ENCODE measurements at places on chromosomes 3 and 15.
A peak's percentile ranks its signal among the peaks of the same experiment; 100 is the strongest.

DNA sequence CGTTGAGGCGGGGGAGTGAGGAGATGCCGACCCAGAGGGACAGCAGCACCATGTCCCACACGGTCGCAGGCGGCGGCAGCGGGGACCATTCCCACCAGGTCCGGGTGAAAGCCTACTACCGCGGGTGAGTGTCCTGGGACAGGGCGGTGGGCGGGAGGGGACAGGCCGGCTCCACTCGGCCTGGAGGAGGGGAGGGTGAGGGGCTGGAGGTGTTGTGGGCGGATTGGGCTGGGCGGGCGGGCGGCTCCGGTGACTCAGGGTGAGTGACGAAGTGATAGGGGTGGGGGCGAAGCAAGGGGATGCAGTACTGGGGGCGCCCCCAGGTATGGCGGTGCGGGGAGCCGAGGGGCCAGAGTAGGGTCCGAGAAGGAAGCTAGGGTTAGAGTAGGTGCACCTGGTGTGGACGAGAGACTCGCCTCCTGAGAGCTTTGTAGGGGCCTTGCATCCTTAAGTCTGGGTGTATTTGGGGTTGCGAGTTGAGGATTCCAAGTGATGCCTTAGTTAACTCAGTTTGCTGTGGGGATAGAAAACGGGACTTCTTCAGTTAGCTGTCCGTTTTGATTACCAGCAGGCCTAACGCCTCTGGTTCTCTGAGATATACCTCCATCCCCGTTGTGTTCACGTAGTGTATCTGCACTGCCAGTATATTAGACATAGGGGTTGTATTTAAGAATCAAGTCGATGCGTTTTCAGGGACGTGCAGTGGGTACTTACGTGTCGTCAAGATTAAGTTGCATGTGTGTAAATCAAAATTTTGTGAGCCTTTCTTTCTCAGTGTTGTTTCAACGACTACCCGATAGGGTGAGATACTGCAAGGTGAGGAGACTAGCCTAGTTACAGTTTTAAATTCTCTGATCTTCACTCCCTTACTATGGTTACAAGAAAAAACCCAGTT lies 670 bp downstream of the PRKCI start:
- peak; percentile 2 for DNase-seq

DNA sequence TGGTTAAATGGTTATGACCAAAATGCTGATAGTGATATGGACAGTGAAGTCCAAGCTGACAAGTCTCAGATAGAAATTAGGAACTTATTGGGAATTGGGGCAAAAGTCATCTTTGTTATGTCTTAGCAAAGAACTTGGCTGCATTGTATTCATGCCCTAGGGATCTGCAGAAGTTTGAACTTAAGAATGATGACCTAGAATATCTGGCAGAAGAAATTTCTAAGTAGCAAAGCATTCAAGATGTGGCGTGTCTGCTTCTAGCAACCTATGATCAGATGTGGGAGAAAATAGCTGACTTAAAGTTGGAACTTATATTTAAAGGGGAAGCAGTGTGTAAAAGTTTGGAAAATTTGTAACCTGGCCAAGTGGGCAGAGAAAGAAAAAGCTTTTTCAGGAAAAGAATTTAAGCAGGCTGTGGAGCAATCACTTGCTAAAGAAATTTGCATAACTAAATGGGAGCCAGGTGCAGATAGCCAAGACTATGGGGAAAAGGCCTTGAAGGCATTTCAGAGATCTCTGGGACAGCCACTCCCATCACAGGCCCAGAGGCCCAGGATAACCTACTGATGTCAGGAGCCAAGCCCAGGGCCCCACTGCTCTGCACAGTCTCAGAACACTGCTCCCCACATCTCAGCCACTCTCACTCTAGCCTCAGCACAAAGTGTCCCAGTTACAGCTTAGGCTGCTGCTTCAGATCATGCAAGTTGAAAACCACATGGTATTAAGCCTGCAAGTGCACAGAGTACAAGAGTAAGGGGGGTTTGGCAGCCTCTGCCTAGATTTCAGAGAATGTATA lies 147.8 kb upstream of the TGFBR2 start:
- no peak for DNase-seq

- DNase-seq, result no peak
Measured at GRCh38 chr3:54781728-54782127, 146.1 kb downstream of the LRTM1 start.

GRCh38 chr3:104214937-104215336 lies 1151.8 kb upstream of the ALCAM start:
- DNase-seq, result no peak

GRCh38 chr3:149941946-149942345 lies 28.7 kb downstream of the PFN2 start:
- no peak for DNase-seq

GRCh38 chr15:95624100-95624499 lies 706.4 kb upstream of the NR2F2 start:
- no peak for DNase-seq

- no peak for DNase-seq
Measured at GRCh38 chr3:131540821-131541220, 38.0 kb upstream of the MRPL3 start.

GRCh38 chr3:100891033-100891432 lies 102.2 kb downstream of the ABI3BP start:
- DNase-seq, result no peak

DNA sequence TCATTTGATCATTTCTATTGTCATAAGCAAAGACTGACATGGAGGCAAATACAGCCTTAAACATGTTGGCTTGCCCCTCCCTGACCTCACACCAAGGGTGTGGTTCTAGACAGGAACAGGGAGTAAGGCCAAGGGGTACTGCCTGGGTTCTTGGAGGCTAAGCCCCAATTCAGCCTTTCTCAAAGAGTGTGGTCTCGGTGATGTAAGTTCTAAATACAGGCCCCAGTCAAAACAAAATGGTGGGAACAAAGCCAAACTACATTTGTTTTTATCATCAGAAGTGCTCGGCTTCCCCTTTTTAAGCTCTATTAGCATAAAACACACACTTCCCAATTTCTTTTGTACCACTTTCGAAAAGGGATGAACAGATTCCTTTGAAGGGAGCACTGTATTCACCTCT lies 129.5 kb downstream of the ATP8B4 start:
- DNase-seq, result no peak

DNA sequence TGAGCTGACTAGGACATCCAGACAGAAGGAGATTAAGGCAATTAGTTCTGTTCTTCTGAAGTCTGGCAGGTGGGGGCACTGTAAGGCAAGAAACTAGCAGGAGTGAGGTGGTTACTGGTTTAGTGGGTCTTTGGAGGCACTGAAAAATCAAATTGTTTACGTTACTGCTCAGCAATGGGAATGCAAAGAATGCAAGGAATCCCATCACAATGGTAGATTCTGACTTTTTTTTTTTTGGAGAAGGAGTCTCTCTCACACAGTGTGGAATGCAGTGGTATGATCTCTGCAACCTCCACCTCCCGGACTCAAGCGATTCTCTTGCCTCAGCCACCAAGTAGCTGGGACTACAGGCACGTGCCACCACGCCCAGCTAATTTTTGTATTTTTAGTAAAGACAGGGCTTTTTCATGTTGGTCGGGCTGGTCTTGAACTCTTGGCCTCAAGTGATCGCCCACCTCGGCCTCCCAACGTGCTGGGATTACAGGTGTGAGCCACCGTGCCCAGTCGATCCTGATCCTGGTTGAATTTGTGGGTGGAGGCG lies 16.4 kb downstream of the FAM107A start:
- DNase-seq, result no peak

- no peak for DNase-seq
Measured at GRCh38 chr3:65548848-65549625, 489.7 kb downstream of the MAGI1 start.

- no peak for DNase-seq
Measured at GRCh38 chr15:89363770-89364169, 29.1 kb upstream of the POLG start.

GRCh38 chr3:160478338-160478737 lies 28.8 kb upstream of the TRIM59 start:
- DNase-seq, result no peak

DNA sequence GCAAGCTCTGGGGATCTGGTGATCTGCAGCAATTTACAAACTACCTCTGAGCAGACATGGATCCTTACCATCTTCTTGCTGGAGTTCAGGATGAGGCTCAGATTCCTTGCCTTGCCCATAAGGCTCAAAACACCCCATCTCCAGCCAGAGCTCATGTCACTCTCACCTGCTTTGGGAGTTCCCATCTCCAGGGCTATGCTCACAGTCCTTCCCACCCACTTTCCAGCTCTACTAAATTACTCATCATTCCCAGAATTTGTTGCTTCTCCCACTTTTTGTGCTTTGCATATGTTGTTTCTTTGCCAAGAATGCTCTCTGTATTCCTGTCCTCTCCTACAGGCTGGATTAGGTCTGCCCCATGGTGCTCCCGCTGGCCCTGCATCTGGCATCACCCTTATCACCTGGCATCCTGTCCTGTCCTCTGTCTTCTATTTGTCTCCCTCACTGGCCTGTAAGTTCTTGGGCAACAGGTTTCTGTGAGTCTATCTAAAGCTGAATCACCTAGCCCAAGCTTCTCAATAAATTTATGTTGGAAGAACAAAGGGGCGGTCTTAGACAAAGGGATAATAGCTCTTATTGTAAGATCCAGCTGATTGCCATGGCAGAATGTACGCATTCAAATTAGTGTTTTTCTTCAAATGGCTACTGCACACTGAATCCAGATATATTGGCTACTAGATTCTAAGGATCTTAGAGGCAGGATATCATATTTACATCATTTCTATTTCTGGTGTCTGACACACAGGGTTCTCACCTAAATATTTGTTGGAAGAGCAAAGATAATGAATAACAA lies 179.2 kb downstream of the CLSTN2 start:
- DNase-seq, result no peak

- DNase-seq, result no peak
Measured at GRCh38 chr15:89836267-89837133, 21.8 kb upstream of the ANPEP start.

GRCh38 chr3:8336456-8336855 lies 165.2 kb upstream of the LMCD1 start:
- no peak for DNase-seq

DNA sequence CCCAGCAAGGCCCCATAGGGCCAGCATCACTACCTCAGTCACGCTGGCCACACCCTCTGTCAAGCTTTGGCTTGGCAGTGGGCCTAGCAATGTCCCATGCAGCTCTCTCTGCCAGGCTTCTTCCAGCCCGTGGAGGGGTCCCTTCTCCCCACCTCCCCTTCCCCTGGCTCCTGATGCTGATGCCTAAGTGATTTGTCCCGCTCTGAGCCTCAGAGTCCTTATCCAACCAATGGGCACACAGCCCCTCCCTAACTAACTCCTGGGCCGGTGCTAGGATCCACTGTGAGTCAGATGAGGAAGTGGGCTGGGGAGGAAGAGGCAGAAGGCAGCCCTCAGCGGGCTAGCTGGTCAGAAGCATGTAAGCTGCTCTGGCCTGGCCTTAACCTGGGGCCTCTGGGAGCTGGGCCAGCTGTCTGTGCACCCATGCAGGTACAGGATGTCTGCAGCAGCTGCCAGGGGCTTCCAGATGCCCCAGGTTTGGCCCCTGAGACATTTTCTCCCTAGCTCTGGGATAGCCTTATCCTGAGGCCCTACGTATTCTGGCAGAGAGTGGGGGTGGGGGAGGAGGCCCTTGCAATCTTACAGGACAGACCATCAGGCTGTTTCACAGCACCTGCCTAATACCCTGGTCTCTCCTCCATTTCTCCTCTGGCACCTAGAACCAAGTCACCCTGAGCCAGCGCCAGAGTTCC lies 740 bp upstream of the ZBTB47 start:
- no peak for DNase-seq

DNA sequence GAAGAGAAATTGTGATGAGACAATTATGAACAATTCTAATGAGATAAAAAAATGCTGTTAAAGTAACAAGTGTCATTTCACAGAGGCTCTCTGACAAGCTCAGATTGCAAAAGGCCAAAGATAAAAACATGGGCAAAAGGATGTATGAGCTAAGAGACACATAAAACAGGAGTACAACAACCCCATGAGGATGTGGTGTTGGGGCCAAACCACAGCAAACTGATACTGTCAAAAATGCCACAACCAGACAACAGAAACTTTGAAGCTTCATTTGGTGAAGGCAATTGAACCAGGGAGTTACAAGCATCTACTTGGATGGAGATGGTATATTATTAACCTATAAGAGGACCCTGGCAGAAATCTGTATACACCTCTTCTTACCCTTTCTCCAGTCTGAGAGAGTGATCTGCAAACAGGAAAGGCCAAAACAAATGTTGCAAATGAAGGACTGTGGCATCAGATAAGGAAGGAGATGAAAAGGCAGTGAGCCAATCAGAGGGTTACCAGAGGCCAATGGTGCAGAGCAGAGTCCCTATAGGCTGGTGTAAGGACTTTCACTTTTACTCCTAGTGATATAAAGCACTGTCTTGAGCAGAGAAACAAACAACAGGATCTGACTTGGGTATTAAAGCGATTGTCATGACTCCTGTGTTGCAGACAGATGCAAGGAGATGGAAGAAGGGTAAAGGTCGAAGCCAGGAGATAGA lies 659.0 kb downstream of the NTRK3 start:
- DNase-seq, result no peak

GRCh38 chr3:11794927-11795326 lies 51.8 kb downstream of the TAMM41 start:
- no peak for DNase-seq

- DNase-seq, result no peak
Measured at GRCh38 chr3:30658328-30659052, 52.1 kb downstream of the TGFBR2 start.

DNA sequence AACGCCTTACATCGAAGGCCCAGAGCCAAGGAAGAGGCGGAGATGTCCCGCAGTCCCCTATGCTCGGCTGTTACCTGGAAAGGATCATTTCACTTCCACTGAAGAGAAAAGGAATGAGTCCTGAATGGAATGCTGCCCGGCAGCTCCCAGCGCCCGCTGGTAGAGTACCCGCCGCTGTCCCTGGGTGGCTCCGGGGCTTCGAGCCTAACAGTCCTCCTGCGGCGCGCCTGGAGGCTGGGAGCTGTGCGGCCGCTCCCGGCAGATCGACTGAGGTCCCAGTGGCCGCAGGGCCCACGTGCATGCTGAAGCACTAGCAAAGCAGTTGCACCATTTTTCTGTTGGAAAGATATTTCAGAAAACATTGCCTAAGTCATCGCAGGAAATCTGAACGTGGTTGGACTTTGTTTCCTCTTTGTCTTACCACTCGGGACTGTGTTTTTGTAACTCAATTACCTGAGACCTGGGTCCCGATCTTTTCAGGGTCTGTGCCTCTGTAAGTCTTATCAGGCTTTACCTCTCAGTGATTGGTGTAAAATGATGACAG lies 984 bp downstream of the RNU6-1 start:
- DNase-seq, result peak; percentile 38

DNA sequence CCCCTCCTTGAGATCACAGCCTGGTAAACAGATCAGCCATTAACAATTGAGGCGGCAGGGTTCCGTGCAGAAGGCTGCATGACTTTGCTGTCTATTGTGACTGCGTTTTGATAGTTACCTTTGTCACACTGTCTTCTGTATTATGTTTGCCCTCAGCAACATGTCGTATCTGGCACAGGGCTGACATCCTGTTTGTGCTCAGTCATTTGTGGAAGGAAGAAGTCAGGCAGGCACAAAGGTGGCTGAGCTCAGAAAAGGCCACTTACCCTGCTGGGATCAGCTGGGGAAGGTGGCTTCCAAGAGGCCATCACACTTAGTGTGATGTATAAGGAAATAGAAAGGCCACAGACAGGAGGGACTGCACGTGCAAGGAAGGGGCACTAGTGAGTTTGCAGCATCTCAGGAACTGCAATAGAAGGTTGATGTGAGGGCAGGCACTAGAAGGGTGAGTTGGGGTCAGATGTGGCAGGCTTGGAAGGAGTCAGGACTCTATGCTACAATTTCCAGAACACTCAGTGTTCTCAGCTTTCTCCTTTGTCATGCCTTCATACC lies 13.4 kb downstream of the PML start:
- peak; percentile 5 for DNase-seq

GRCh38 chr15:68620721-68621527 lies 42.1 kb downstream of the CORO2B start:
- peak; percentile 87 for DNase-seq
